ENCODE measurements at places on chromosomes 2 and 18.
A peak's percentile ranks its signal among the peaks of the same experiment; 100 is the strongest.

- no peak for DNase-seq
These were observed 207.2 kb downstream of the VAPA start for GRCh38 chr18:10121028-10121427.

DNA sequence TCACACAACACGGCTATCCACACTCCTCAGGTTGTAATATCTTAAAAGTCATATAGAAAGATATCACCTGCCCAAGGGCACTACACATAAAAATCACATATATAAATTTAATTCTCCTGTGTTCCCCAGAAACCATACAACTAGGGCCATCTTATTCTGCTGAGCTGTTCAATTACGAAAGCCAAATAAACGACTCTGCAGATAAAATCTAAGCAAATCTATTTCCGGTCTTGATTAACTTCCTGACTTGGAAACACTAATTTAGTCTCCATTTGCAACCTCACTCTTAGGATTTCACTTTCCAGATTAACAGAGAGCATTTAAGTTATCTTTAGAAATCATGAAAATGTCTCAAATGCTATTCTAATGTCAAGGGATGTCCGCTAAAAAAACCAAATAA is 23.9 kb upstream of the STK17B start:
- DNase-seq = no peak

GRCh38 chr18:25737710-25738311 is 352.6 kb downstream of the SS18 start:
- no peak for DNase-seq

DNA sequence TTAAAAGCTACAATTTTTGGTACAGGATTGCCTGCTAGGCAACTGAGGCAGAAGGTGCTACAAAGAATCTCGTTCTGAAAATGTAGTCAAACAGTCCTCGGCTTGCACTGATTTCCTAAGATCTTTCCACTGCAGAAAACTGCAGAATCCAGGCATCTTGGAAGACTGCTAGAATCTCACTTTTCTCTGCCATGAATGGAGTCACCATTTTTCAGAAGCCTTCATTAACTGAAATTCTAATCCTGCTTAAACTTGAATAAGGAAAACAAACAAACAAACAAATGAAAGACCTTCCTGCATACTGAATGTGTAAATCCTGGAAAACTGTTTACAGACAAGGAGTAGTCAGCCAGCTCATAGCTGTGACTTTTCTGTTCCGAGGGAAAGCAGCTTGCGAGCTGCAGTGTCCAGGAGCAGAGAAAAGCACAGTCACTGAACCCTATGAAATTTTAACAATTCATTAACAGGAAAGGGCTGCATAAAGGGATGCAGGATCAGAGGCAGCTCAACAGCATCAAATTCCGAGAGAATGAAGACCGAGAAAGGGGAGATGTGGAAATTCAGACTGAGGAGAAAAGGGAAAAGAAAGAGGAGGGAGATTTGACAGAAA is 210.5 kb upstream of the PIK3C3 start:
- DNase-seq = no peak

GRCh38 chr18:25457126-25457525 is 105.2 kb upstream of the ZNF521 start:
- no peak for DNase-seq

- no peak for DNase-seq
These were observed 53.6 kb downstream of the GALNT1 start for GRCh38 chr18:35635170-35635569.

GRCh38 chr2:229660391-229660790 is 54.0 kb downstream of the DNER start:
- DNase-seq = no peak

DNA sequence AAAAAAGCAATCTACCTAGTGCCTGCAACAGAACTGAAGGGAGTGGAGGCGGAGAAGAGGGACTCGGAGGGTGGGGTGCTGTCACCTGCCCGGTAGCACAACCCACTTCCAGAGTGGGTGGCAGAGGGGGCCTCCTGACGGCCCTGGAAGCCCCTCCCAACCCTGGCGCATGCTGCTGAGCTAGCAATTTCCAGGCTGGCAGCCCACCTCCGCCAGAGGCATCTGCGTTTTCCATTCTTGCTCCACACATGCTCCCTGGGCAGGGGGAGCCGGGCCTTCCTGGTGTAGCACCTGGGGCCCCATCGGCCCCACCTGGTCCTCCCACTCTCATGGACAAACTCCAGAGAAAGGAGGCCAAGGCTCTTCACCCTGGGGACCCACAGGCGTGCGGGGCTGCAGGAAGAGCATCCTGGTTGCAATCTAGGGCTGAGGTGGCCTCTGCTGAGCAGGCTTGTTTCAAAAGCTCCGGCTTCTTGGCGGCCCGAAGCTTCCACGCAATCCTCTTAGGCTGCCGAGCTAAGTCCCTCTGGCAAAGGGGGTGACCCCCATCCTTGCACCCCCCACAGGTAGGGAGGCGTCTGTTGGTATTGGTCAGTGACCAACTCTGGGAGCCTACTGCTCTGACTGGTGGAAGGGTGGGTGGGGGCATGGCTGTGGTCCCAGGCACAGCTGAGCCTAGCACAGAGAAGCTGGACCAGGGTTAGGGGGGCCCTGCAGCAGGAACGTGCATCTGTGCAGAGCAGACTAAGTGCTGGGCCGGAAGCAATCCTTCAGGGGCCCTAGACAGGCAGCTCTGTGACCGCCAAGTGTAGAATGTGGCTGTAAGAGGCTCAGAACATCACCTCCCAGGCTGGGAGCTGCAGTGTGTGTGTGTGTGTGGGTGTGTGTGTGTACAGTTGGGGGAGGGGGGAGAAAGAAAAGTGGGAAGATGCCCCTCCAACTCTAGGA is 2.6 kb downstream of the HS6ST1 start:
- no peak for DNase-seq

GRCh38 chr18:74773171-74773624 is 175.5 kb downstream of the ZNF407 start:
- no peak for DNase-seq

DNA sequence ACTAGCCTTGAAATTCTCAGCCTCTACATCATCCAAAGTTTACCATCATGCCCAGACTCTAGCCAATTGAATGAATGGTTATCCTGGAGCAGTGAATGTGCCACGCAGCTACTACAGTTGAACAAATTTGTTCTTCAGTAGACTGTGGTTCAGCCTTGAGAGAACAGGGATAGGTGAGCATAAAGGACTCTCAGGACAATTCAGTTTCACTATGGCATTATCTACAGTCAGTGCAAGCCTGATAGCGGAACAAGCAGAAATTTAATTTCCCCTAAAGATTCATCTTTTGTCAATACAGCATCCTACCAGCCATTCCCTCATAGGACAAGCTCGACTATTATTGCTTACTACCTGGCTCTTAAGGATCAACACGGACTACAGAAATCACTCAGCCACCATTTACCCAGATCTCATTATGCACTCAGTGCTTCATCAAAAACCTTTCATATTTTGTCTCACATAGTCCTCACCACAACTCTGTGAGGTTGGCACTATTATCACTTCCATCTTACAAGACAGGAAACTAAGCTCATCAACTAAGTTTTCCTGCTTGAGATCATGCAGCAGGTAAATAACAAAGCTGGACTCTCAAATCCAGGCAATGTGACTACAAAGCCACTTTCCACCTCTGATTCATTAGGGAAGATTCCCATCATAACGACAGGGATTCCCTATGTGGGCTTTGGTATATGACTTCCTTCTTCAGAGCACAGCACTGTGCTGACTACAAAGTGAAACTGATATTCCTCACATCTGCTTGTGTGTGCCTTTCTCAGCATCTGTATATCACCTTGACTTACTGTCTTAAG is 181.5 kb upstream of the ACVR2A start:
- DNase-seq = peak; percentile 63

DNA sequence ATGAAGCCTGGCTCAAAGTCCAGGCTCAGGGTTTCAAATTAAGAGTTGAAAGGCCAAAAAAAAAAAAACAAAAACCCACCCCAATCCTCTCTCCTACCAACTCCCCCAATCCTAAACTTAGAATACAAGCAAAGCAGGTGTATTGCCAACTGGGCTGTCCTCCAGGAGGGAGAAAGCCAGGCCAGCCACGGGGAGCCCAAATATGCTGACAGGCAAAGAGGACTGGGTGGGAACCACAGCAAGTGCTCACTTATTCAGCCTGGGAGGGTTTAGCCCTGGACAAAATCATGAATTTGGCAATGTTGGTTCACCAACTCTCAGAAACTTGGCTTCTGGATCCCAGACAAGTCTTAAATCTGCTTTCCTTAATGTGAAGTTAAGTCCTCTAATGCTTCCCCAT is 36.5 kb downstream of the GKN2 start:
- DNase-seq = no peak

DNA sequence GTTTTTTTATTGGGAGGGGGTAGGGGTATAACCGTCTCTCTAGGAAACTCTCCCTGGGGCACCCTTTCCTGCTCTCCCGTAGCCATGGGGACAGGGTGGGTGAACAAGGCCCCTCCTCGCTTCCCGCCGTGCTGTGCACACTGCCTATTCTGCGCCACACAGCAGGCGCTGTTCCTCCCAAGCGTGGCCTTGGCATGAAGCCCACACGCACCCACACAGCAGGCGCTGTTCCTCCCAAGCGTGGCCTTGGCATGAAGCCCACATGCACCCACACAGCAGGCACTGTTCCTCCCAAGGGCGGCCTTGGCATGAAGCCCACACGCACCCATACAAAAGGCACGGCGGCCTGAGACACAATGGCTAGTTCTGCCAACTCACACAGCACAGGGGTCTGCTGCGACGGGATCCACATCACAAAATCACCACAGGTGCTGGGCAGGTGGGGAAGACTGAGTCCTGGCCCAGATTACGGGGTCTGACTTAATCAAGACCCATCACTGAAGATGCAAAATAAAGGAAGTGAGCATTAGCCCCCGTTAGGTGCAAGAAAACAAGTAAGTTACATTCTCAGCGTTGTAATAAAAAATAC is 46.6 kb upstream of the TPO start:
- DNase-seq = no peak

DNA sequence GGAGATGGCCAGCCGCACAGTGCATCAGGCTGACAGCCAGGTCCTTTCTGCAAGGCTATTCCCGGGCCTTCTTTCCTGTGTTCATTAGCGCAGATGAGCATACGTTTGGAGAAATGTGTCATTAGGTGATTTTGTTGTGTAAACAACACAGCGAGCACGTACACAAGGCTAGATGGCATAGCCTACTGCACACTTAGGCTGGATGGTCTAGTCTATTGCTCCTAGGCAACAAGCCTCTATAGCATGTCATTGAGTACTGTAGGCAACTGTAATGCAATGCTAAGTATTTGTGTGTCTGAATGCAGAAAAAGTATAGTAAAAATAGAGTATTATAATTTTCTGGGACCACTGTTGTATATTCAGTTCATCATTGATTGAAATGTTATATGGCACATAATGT is 50.9 kb upstream of the PHLPP1 start:
- DNase-seq = no peak

DNA sequence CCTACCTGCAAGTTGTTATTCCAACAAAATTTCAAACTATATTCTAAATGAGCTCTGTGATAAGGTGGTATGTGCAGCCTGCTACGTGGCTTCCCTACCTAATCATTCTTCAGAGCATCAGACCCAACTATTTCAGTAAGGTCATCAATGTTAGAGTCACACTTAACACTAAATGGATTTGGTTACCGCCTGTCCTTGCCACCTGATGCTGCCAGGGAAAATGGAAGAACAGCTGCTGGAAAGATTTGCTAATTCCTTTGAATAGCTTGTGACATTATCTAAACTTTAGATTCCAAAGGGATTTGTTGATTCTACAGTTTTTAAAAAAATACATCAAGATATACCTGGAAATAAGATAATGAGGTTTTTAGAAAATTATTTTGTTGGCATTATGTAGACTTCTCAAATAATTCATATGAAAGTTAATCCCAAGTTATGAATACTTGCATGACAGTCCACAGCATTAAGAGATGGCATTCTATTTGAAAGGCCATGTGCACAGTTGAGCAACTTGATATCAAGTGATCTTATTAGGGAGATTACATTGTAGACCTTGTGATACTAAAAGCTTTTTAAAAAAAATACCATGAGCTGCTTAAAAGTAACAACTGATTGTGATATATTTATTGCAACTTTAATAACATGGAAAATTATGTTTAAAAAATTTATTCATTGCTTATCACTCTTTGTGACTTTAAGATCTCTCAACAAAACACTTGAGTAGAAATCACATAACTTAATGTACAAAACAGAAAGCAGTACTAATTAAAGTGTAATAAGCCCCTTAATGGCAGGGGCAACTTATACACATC is 98.3 kb upstream of the UGP2 start:
- DNase-seq = no peak

GRCh38 chr2:36696533-36696932 is at the start of gene VIT:
Gene VIT (plus strand): TSS chr2:36696707. CDS start chr2:36716371, 19,664 bp downstream.
- no peak for DNase-seq

- DNase-seq = no peak
These were observed 412.9 kb upstream of the DDX18 start for GRCh38 chr2:117401582-117401981.

- no peak for DNase-seq
These were observed 22.2 kb upstream of the POU3F3 start for GRCh38 chr2:104831742-104832141.

GRCh38 chr2:131063501-131064283 is 29.6 kb downstream of the FAM168B start:
- DNase-seq = no peak

- no peak for DNase-seq
These were observed 22.7 kb downstream of the TTC32 start for GRCh38 chr2:19879120-19879519.

DNA sequence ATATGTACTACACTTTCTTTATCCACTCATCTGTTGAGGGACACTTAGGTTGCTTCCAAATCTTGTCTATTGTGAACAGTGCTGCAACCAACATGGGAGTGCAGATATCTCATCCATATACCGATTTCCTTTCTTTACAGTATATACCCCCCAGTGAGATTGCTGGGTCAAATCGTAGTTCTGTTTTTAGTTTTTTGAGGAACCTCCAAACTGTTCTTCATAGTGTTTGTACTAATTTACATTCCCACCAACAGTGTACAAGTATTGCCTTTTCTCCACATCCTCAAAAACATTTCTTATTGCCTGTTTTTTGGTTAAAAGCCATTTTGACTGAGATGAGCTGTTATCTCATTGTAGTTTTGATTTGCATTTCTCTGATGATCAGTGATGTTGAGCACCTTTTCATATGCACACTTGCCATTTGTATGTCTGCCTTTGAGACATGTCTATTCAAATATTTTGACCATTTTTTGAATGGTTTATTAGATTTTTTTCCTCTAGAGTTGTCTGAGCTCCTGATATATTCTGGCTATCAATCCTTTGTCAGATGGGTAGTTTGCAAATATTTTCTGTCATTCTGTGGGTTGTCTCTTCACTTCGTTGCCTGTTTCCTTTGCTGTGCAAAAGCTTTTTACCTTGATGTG is 12.2 kb downstream of the PLEK start:
- DNase-seq = no peak

DNA sequence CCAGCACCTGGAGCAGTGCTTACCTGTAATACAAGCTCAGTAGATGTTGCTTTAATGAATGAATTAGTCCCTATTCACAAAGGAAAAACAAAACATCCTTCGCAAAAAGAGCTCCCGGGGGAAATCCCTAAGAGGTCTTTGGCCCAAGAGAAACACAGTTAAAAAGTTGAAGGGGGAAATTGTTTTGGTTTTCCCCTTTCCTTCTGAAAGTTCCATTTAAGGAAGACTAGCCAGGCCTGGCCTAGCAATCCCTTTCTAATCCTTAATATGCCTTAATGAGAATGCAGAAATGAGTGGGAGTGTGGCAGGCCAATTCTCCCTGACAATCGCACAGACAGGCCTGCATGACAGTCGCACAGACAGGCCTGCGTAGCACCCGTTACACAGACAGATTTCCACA is 33.5 kb upstream of the REL start:
- no peak for DNase-seq

Data from central memory CD4-positive, alpha-beta T cell (primary cell).